ENCODE measurements at places on chromosomes 11 and 22. TPM values are rescaled to one million over a fixed set of nuclear protein-coding genes. Genes with fewer than 3 reads are reported as not detected.

OR4B1 gene
- not detected for total RNA-seq

OR8I2 gene
- not detected for total RNA-seq

FDX1 gene
- total RNA-seq: 9.3 TPM

C2CD2L gene
- total RNA-seq: 11.8 TPM

LRRC74B gene
- total RNA-seq: not detected

SCGB1D2 gene
- not detected for total RNA-seq

DPP3 gene
- total RNA-seq: 41.8 TPM

EHF gene
- 2.8 TPM for total RNA-seq

KREMEN1 gene
- 12.0 TPM for total RNA-seq

CCDC73 gene
- total RNA-seq: not detected

ASCL2 gene
- not detected for total RNA-seq

FGF3 gene
- not detected for total RNA-seq

NOL12 gene
- 31.7 TPM for total RNA-seq

PVALB gene
- not detected for total RNA-seq

ARHGAP20 gene
- total RNA-seq: 2.6 TPM

GRM5 gene
- under 0.01 TPM for total RNA-seq

GGT5 gene
- 3.5 TPM for total RNA-seq

ABCC8 gene
- total RNA-seq: not detected

DHCR7 gene
- 241 TPM for total RNA-seq

FREY1 gene
- 0.72 TPM for total RNA-seq

HPS5 gene
- 32.4 TPM for total RNA-seq

KRTAP5-8 gene
- not detected for total RNA-seq

PPP6R2 gene
- total RNA-seq: 72.3 TPM

CASP4 gene
- 269 TPM for total RNA-seq

FGF4 gene
- total RNA-seq: not detected

GGT1 gene
- total RNA-seq: 12.0 TPM

APOL3 gene
- 11.6 TPM for total RNA-seq

CYP2D6 gene
- total RNA-seq: 0.14 TPM

CTSW gene
- not detected for total RNA-seq

OR2AG1 gene
- total RNA-seq: not detected

WBP2NL gene
- total RNA-seq: 0.22 TPM

CARD18 gene
- 11.2 TPM for total RNA-seq

MPPED2 gene
- not detected for total RNA-seq

SERGEF gene
- 14.0 TPM for total RNA-seq

CHST1 gene
- 2.3 TPM for total RNA-seq

OR2D2 gene
- total RNA-seq: 1.4 TPM

CHADL gene
- total RNA-seq: 1.1 TPM

NFRKB gene
- total RNA-seq: 16.0 TPM

SLC16A8 gene
- not detected for total RNA-seq

PRDX5 gene
- 124 TPM for total RNA-seq

PSMC3 gene
- 197 TPM for total RNA-seq

CCDC85B gene
- 41.1 TPM for total RNA-seq

ACCS gene
- 6.8 TPM for total RNA-seq

GGTLC3 gene
- total RNA-seq: not detected

UCP2 gene
- 4.9 TPM for total RNA-seq

ANGPTL5 gene
- not detected for total RNA-seq

CNIH2 gene
- not detected for total RNA-seq

TP53I11 gene
- 21.2 TPM for total RNA-seq

ADM gene
- 87.1 TPM for total RNA-seq

HEPN1 gene
- total RNA-seq: not detected

SPDYC gene
- total RNA-seq: not detected

C1QTNF4 gene
- total RNA-seq: 0.22 TPM

DEUP1 gene
- not detected for total RNA-seq

SAA4 gene
- not detected for total RNA-seq

MYBPC3 gene
- total RNA-seq: not detected

Measured in placental pericyte (primary cell).